ENCODE measurements at places on chromosomes 2 and 18.

- no peak for DNase-seq
These were observed 22.4 kb downstream of the ARL6IP6 start for GRCh38 chr2:152740743-152741328.

DNA sequence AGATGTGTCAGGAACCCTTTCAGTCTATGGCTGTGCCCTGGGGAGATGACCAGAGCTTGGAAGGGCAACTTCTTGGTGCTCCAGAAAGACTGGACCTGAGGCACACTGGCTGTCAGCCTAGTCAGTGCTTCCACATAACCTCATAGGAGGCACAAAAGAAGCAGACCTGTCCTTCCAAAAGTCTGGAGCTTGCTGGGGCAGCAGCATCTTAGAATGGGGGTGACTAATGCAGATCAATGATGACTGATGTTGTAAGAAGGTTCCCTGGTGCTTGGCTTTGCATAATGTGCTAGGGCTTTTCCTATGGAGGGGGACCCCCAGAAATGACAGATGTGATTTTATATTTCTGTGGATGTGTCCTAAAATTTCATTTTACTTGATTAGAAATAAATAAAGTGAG lies 255.7 kb upstream of the THUMPD2 start:
- no peak for DNase-seq

GRCh38 chr18:64379662-64380061 lies 230.8 kb upstream of the LINC00305 start:
- DNase-seq = no peak

GRCh38 chr2:46650556-46651001 lies 171.2 kb downstream of the TMEM247 start:
- DNase-seq = peak; percentile 82

- no peak for DNase-seq
These were observed 577.4 kb downstream of the CPS1 start for GRCh38 chr2:211133766-211134165.

GRCh38 chr2:236739663-236740062 lies 170.0 kb downstream of the ACKR3 start:
- DNase-seq = no peak

DNA sequence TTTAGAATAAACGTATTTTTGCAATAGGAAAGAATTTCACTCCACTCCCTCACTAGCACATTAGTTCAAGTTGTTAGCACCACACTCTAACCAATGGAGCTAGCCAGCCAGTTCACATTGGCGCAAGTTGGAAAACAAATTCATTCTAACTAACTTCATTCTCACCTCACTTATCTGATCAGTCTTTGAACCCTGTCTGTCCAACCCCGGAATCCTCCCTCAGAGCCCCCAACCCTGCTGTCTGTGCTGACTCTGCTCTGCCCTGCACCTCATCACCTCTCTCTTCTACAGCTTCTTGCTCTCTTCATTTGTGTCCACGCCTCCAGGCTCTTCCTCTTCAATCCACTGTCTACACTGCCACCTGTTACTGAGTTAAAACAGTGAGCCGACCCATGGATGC lies 356.5 kb downstream of the IRS1 start:
- DNase-seq = no peak

GRCh38 chr2:25323042-25323514 lies 18.6 kb downstream of the DNMT3A start:
- DNase-seq = peak; percentile 86

GRCh38 chr18:10453806-10454680 lies at the start of gene APCDD1:
TSS of gene APCDD1 (plus strand) at chr18:10454635. CDS start at chr18:10454982, 347 bp downstream.
- no peak for DNase-seq

GRCh38 chr18:3297025-3297984 lies 35.4 kb downstream of the MYL12B start:
- peak; percentile 98 for DNase-seq

GRCh38 chr2:86617738-86618137 lies 5.9 kb downstream of the RNF103 start:
- DNase-seq = no peak

DNA sequence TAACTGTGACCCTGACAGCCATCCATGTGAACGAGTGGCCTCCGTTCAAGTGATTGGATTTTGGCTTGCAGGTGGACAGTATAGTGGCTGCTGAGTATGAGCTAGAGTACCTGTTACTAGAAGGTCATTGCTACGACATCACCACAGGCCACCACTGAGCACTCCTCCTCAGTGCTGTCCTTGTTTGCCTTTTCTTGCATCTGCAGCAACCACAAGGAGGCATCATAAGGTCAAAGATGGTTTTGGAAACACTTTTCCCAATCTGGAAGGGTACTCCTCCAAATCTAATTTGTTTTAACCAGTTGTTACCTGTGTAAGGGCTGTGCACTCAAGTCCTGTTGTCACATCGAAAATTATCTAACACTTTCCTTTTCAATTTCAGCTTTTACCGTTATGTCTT lies 81.2 kb downstream of the UGGT1 start:
- DNase-seq = no peak

DNA sequence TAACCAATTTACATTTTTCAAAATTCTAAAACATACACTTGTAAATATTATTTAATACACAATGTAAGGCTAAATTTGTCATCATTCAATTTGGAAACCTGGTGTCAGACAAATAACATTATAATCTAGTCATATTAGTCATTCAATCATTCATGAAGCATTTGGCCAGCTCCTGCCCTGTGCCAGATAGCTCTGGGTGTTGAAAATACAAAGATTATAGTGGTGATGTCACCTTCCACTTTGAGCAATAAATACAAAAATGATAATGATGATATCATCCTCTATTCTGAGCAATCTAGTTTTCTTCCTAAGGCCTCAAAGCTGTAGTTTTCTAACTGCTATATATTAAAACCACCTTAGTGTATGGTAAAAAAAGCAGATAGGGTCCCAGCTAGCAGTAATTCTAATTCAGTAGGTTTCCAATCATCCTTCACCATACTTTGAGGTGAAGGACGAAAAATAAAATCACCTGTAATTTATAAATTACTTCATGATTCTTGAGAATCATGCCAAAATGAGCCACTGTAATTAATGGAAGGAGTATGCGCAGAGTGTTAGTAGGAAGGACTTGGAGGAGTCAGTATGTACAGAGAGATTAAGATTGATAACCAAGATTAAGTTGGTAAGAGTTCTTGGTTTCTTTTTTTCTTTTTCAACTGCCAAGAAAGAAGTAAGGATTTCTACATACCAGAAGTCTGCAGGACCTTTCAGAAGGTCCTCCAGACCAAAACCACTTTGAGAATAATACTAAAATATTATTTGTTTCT lies 23.2 kb downstream of the MEMO1 start:
- DNase-seq = no peak

- no peak for DNase-seq
These were observed 29.9 kb downstream of the SUMO1 start for GRCh38 chr2:202208526-202208925.

- DNase-seq = no peak
These were observed 180.4 kb downstream of the FAM210A start for GRCh38 chr18:13545955-13546354.

- no peak for DNase-seq
These were observed 138.8 kb downstream of the CNTNAP5 start for GRCh38 chr2:124163840-124164239.

DNA sequence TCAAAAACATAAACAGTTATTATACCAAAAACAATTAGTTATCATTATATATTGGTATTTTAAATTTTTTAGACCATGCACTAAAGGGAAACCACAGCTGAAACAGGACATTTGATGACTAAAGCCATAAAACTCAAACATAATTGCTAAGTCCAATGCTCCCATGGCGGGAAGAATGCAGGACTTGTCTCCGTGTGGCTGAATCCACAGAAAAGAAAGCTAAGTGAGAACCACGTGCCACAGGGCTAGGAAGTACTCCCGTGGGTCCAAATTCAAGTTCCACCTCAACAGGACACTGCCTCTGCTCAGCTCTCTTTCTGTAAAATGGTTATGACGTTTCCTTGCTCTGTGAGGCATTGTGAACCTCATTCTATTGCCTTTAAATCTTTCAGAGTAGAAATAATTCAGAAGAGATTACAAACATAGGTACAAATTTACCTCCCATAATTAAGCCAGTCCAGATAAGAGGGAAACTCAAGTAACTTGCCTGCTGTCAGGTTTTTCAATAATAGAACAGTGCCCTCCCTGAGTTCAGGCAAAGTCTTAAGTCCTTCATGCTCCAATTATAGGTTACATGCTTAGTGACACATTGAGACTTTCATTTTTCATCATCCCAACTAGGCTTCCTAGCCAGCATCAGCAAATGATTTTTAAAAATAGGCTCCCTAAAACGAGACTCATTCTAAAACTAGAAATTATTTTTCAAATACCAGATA lies 36.7 kb downstream of the FTCDNL1 start:
- no peak for DNase-seq

DNA sequence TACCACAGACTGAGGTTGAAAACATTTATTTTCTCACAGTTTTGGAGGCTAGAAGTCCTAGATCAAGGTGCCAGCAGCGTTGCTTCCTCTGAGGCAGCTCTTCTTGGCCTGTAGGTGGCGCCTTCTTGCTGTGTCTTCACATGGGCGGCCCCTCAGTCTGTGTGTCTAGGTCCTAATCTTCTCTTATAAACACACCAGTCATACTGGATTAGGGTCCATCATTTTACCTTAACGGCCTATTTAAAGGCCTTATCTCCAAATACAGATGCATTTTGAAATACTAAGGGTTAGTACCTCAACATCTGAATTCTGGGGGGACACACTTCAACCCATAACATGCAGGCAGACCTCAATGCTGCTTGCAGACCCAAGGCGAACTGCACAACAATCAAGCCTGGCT lies 4.4 kb upstream of the RMC1 start:
- DNase-seq = peak; percentile 89

GRCh38 chr18:55794288-55795052 lies 206.5 kb upstream of the TCF4 start:
- DNase-seq = no peak

- no peak for DNase-seq
These were observed 23.1 kb downstream of the FAM178B start for GRCh38 chr2:96963316-96963715.

DNA sequence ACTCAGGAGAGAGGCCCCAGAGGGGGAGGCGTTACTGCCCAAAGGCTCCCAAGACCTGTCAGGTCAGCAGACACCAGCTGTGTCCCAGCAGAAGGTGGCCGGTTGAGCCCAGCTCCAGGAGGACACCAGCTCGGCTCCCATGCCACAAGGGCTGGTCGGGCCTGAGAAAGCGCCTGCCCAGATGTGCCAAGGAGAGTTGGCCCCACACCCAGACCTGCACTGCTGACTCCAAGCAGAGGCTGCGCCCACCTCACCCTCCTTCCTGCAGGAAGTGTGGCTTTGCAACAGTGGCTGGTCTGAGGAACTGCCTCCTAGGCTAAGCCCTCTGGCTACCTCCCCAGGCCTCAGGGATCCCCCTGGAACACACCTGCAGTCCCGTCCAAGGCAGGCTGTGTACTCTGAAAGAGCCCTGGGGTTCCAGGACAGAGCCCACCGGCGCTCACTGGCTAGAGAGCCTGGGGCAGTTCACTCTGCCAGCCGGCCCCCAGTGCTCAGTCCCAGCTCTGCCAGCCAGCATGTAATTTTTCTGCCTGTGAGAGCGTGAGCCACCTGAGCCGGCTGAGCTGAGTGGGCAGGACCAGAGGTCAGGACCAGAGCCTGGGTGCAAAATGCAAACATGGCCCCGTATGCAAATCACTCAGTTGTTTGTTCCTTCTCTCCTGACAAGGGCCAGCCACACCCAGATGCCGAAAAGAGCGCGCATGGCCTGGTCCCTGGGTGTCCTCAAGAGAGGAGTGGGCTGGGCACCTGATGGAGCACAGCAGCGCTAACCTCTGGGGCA lies 36.9 kb upstream of the PTMA start:
- DNase-seq = no peak

GRCh38 chr2:9107168-9108025 lies 99.2 kb upstream of the ASAP2 start:
- peak; percentile 1 for DNase-seq

GRCh38 chr18:32549248-32550110 lies 78.8 kb upstream of the GAREM1 start:
- peak; percentile 74 for DNase-seq

- DNase-seq = no peak
These were observed 179.7 kb upstream of the SETBP1 start for GRCh38 chr18:44500808-44501610.

DNA sequence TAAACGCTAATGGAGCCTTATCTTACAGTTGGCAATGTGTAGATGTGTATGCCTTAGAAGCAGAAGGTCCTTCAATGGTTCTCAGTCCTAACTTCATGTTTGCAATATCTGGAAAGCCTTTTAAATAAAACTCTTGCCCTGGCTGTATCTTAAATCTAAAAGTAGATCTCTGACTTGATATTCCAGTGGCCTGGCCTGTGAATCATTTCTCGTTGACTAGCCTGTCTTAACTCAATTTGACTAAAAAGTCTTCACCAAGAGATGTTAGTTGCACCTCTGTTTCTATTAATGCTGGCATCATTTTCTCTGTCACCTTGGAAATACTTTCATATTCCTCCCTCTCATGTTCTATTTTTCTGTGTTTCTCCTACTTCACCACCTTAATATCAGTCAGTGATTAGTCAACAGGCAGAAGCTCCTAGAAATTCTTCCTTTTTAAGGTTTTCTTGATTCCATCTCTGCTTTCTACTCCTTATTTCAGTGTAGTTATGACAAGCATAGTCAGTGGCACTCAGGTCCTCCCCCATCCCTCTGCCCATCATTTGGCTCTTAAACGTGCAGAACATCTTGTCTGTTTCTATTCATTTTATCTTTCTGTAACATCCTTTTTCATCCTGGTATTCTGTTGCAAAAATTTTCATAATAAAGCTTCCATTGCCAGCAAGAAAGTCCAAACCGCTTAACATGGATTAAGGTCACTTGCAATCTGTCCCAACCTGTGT lies 4.3 kb downstream of the ITGAV start:
- no peak for DNase-seq

DNA sequence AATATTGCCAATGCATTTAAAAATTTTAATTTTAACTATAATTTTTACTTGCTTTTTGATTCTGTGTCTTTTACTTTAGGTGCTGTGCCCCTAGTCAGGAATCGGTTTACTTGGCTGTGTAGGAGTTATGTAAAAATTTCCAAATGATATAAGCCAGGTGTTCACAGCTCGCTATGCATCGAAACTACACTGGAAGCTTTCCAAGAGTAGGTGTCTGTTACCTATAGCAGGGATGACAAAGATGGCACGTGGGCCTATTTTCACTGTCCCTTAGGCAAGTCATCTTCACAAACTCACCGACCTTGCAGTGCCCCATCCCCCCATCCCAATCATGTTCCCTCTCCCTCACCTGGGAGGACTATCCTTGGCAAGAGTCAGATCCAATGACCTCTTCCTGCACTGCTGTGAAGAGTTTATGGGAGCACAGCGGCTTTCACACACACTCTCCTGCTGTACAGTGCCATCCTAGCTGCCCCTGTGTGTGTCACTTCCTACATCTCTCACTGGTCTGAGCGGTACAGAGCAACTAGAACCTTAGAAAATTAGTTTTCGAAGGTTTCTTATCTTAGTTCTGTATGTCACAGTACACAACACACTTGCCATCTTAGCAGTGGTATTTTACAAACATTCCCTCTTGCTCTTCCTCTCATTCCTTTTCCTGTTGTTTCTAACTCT lies 49.2 kb upstream of the NAB1 start:
- no peak for DNase-seq
